Temporal lobe (tissue), 4 donors: ENCODE measurements at places on chromosomes 5 and 9. TPM values are rescaled to one million over a fixed set of nuclear protein-coding genes. Genes with fewer than 3 reads are reported as not detected.

Gene ISOC1
- total RNA-seq: 17.7 TPM

Gene C9orf50
- total RNA-seq: not detected

Gene C5orf63
- 3.4 TPM for total RNA-seq

Gene CEL
- total RNA-seq: 0.49 TPM

Gene PCDHA6
- total RNA-seq: 11.6 TPM

Gene POC5
- total RNA-seq: 7.1 TPM

Gene SPINK6
- not detected for total RNA-seq

Gene PCDHGB1
- total RNA-seq: 6.9 TPM

Gene POU5F2
- total RNA-seq: 2.5 TPM

Gene DMRTA1
- 0.25 TPM for total RNA-seq

Gene KCNN2
- 15.0 TPM for total RNA-seq

Gene MLANA
- not detected for total RNA-seq

Gene LEAP2
- total RNA-seq: 0.74 TPM

Gene PCDH12
- total RNA-seq: 3.4 TPM

Gene CKS2
- total RNA-seq: 15.7 TPM

Gene PDE6A
- total RNA-seq: not detected

Gene LECT2
- total RNA-seq: not detected

Gene CDKN2B
- 0.25 TPM for total RNA-seq

Gene C5
- total RNA-seq: 5.9 TPM

Gene ADAMTS16
- 1.5 TPM for total RNA-seq
